ENCODE measurements at places on chromosomes 4 and X.

DNA sequence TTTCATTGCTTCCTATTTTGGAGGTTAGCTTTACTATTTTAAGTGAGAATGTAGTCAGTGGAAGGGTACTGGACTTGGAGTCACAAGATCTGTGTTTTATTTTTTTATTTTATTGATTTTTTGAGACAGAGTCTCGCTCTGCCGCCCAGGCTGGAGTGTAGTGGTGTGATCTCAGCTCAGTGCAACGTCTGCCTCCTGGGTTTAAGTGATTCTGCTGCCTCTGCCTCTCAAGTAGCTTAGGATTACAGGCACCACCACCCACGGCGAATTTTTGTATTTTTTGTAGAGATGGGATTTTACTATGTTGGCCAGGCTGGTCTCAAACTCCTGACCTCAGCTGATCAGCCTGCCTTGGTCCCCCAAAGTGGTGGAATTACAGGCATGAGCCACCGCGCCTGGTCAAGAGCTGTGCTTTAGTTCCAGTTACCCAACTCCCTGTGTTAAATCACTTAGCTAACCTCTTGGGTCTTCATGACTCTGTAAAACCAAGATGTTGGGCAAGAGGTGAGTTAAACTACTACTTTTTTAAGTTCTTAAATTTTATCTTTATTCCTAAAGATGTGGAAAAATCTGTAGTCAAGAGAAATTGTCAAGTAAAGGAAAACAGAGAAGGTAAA, 11.2 kb downstream of the USP9X start:
- no peak for DNase-seq

- no peak for DNase-seq
These were observed 287.4 kb downstream of the SMARCA1 start for GRCh38 chrX:129235903-129236302.

DNA sequence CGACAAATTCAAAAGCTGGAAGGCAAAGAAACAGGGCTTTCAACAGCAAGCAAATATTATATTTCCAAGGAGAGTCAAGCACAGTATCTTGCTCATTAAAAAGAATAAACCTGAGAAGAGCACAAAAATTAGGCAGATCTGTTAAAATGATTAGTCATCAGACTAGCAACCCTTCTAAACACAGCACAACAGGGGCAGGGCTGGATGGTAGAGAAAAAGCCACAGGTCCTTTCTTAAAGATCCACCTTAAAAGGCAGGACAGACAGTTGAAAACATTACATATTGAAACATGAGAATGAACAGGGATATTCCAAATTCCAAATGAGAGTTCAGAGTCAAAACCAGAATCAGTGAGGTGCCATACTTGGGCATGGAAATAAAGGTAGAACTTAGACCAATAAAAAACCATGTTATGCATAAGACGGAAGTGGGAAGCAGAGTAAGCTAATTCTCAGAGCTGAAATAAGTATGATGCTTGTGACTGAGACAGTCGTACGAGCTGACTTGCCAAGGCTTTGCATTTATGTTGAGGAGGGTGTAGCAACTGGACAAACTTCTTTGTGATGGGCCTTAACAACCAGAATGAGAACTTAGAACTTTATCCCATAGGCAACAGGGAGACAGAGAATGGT, 126.9 kb upstream of the FAM9B start:
- DNase-seq, result no peak

DNA sequence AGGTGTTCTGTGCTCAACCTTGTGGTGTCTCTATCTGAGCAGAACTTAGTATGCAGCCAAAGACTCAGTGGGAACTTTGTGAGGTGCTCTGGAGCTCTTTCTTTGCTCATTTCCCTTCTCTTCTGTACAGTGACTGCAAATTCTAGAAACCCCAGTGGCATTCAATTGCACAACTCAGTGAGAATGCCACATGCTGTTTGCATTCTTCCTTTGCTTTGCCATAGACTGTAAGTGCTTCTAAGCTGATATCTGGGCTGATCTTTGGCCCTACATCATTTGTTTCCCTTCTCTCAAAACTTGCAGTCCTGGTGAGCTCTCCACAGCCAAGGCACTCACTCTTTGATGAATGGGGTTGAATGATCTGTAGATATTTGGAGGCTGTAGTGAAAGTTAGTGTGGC, 7.0 kb downstream of the PNMA3 start:
- no peak for DNase-seq

DNA sequence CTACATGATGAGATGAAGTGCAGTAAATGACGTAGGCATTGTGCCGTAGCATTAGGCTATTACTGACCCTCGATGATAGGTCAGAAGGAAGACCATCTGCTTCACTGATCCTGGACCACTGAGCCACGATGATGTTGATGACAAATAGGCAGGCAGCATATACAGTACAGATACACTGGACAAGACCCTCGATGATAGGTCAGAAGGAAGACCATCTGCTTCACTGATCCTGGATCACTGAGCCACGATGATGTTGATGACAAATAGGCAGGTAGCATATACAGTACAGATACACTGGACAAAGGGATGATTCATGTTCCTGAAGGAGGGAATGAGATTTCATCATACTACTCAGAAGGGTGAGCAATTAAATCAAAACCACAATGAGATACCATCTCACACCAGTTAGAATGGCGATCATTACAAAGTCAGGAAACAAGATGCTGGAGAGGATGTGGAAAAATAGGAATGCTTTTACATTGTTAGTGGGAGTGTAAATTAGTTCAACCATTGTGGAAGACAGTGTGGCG, 50.9 kb downstream of the BEND4 start:
- DNase-seq, result peak; percentile 63

DNA sequence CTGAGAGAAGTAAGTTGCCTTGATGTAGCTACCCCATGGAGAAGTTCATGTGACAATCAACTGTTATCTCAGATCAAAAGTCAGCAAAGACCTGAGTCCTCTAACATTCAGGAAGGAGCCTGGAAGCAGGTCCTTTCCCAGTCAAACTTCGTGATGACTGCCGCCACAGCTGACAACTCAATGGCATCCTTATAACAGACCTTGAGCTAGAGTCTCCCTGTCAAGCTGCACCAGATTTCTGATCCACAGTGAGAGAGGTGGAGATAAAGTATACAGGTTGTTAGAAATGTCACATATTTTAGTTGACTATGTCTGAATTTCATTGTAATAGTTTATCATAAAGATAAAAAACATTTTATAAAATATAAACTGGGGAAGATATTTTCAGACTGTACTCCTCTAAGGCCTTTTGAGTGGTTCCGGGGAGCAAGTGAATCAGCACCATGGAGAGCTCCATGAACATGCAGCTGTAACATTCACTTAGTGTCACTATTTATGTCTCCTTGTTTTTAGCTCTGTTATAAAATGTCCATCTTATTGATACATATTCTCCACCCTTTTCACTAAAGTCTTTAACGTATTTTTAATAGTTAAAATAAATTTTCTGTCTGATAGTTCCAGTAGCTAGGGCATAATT, 1653.5 kb upstream of the AGA start:
- no peak for DNase-seq

DNA sequence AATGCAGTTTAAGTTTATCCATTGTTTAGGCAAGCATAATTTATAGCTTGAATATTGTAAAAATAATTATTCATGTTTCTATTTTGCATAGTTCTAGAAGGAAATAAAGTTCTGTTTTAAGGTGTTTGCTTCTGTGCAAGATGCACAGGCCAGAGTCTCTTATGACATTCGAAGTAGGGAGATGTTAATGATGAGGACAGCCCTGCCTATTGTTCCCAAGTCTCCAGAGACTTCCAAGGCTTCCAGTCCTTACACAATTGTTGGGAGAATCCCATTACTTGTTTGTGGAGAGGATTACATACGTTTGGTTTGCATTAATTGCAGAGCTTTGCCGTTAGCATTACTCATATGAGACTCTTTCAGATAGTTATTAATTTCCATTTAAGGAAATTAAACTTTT, 96.2 kb upstream of the ANK2 start:
- no peak for DNase-seq

DNA sequence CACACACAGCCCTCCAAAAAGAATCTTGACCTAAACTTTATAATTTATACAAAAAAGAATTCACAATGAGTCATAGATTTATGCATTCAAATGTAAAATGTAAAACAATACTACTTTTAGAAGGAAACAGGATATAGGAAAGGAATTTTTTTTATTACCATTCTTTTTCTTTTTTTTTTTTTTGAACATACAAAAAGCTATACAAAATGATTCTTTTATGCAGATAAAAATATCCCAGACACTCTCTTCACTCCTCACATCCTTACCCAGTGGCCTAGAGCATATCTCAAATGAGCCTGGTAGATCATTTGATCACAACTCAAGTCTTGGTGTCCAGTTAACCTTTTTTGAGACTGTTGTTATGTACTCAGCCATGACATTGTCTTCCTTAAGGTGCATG, 307.3 kb upstream of the KLF3 start:
- DNase-seq, result no peak

- peak; percentile 18 for DNase-seq
These were observed 169.8 kb downstream of the CLCN4 start for GRCh38 chrX:10326578-10326977.

DNA sequence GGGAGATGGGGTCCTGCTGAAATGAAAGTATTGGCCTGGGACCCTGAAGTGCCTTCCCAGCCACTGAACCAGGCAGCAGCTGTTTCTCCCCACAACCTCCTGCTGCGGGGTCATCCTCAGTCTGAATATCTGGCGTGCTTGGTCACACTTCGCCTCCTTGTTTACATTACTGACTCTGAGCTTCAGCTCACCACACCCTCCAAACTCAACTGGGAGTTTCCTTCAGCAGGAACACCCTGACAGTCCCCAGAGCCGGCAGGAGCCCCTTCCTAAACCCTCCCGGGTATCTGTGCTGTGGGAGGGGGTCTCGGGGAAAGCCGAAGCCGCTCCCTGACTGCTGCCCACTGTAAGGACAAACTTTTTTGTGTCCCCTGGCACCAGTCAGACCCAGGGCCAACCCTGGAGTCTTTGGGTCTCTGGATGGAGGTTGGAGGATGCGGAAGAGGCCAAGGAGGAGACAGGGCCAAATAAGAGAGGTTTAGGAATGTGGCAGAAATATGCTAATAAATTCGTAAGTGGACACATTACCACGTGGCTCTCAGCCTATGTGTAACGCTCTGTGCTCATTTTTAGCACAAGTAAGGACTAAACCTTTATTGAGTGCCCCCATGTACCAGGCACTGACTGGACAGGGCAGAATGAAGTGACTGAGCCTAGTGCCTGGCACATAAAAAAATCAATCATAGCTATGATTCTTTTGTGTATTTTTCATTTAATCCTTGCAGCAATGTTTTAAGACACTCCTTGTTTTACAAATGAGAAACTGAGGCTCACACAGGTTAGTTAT, 20.7 kb downstream of the FHDC1 start:
- peak; percentile 63 for DNase-seq

DNA sequence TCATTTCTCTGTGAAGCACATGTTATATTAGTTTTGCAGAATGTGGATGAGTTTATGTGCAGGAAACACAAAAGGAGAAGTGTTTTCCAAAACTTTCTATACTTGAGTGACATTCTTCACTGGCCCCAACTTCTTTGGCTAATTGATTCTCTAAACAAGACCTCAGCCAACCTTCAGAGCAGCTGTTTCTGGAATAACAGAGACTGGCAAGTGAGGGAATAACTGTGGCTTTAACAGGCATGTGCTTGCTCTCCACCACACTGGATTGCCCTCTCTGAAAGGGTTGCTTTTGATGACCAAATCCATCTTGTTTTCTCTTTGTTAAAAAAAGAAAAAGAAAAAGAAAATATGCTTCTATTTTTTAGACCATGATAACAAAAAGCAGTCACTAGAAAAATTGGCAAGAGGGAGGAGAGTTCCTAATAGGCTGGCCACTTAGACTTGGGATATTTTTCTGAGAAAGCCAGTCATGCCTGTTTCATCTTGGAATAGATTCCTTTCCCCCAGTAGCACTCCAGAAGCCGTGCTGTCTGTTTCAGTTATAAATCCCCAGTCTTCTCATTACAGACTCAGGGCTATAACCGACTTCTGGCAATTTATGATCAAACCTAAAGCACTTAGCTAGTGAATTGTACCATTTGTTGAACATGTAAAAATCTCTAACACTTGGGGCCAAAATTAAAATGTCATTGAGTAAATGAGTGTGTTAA, 295.0 kb upstream of the NR3C2 start:
- no peak for DNase-seq

DNA sequence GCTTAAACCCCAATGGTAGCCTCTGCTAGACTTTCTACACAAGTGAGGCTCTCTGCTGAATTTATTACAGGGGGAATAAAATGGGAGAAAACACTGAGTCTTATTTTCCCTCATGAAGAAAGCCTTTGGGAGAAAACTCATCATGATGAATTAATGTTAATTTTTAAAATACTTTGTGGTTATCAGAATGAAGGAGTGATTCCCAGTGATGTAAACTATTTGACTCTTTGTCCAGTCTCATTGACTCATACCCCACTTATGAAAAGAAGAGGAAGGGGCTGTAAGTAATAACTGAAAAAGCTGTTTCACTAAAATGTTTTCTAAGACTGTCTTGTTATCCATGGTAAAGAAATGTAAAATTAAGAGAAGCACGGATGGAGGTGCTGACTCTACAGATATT, 208.8 kb downstream of the GRIA3 start:
- no peak for DNase-seq

- DNase-seq, result no peak
These were observed 493 bp downstream of the TCEAL5 start for GRCh38 chrX:103275947-103276567.

DNA sequence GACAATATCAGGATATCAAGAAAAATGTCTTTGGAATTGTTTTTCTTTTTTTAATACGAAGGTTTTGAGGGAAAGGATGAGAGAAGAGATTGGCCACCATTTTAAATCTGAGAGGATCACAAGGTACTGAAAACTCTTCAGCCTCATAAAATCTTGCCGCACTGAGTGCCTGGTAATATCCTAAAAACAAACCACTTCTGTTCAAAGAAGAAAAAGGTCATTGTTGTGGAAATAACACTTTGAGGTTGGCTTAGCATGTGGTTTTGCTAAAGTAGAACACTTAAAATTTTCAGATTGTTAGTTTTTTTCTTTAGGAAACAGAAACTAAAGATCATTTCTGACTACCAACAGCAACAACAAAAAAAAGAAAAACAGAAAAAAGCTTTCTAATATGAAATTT, 1.0 kb upstream of the CLDN22 start:
- no peak for DNase-seq

GRCh38 chr4:73452953-73453700, 17.1 kb downstream of the AFP start:
- DNase-seq, result no peak

- no peak for DNase-seq
These were observed 109.3 kb downstream of the ASB9 start for GRCh38 chrX:15160558-15161095.

GRCh38 chr4:169037506-169037905, 27.5 kb upstream of the CBR4 start:
- no peak for DNase-seq

Measured in RCC 7860 (cell line).